RKO (cell line): ENCODE measurements at places on chromosomes 1 and 21.
A peak's percentile ranks its signal among the peaks of the same experiment; 100 is the strongest.

DNA sequence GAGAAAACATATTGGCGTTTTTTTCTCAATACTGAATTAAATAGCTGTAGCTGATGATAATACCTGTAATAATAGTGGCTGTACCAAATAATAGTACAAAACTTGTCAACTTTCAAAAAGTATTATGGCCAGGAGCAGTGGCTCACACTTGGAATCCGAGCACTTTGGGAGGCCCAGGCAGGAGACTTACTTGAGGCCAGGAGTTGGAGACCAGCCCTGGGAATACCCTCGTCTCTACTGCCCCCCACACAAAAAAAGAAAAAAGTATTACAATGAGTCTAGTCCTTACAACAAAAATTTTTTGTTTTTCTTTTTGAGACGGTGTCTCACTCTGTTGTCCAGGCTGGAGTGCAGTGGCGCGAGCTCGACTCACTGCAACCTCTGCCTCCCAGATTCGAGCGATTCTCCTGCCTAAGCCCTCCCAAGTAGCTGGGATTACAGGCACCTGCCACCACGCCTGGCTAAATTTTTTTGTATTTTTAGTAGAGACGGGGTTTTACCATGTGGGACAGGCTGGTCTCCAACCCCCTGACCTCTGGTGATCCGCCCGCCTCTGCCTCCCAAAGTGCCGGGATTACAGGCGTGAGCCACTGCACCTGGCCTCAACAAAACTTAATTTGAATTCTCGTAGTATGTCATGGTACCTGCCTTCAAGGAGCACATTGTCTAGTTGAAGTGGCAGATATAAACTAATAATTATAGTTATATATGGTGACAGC is 1.4 kb downstream of the RBBP4 start:
- peak; percentile 42 for DNase-seq

DNA sequence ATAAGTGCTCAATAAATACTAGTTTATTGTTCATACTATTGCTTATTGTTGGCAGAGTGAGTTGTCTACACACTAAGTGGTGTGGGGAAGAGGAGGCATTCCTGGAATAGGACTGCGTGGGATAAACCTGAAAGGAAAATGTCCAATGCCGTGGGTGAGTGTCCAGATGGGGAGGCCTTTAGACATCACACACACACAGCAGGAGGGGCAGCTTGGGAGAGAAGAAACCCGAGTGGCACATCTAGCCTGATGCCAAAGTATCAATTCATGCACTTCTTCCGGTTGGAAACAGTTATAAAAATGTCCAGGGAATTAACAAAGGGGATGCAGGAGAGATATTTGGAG is 27.3 kb downstream of the CCN1 start:
- no peak for DNase-seq

GRCh38 chr1:23618586-23619083 is 59.3 kb upstream of the ID3 start:
- no peak for DNase-seq

- no peak for DNase-seq
These were observed 289.7 kb downstream of the TM2D1 start for GRCh38 chr1:61435226-61435625.

GRCh38 chr1:98336472-98337083 is 324.9 kb upstream of the SNX7 start:
- no peak for DNase-seq

- DNase-seq = peak; percentile 77
These were observed 36.8 kb upstream of the RUNX3 start for GRCh38 chr1:24966724-24967346.

- DNase-seq = no peak
These were observed 25.3 kb downstream of the NGF start for GRCh38 chr1:115312742-115313141.

GRCh38 chr1:25647863-25648262 is 31.3 kb downstream of the MAN1C1 start:
- DNase-seq = no peak

DNA sequence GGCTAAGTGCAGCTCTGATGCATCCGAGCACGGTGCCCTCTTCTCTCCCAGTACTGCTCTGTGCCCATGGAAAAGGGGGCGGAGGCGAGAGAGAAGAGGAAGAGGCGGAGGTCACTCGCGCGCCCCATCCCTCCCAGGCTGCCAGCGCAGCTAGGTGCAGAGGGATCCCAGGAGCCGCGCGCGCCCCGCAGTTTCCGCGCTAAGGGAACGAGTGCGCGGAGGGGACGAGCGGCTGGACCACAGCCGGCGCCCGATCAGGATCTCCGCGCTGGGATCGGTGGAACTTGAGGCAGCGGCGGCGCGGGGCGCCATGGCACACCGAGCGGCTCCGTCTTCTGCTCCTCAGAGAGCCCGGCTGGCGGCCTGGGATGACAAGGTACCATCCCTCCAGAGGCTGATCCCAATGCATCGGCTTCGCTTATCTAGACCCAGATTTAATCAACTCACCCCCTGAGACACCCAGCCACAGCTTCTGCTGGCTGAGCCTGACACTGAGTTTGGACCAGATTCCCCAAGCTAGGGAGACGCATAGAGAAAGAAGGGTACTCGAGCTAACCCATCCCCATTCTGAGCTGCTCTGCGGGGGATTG is at the start of gene PTGFR:
TSS of gene PTGFR (plus strand) at position 114 of the 590 bp plus-strand sequence. CDS start 1,770 bp downstream, outside the sequence.
- DNase-seq = no peak

DNA sequence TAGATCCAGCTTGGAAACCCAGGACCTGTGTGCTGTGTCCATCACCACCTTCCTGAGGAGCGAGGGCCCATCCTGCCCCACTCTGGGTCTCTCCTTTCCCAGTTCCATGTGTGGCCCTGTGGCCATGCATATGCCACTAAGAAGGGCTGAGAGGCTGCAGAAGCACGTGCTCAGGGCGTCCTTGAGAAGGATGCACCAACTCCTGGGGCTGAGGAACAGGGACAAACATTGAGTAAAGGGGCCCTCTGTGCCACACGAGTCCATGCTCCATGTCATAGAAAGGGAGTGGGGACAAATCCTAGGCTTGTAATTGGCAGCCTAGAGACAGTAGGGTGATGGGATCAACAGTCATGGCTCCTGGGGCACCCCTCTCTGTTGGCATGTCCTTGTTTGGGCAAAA is 8.4 kb downstream of the ETV3L start:
- no peak for DNase-seq

DNA sequence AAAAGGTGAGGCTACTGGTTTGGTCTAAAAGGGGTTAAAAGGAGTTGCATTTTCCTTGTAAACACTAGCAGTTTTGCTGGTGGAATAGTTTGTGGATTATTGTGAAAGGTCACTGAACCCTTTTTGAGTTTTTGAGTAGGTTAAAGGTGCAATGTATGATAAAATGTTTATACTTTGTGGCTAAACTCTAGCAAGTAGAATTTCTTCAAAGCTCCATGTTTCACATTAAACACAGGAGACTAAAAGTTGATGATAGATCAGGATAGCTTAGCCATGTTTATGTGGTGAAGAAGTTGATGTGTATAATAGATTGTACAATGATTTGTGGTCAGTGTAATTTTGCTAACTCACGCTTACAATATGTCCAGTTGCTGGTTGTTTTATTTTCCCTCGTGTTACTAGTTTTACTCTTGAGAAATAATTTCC is 13.1 kb downstream of the ZNF326 start:
- no peak for DNase-seq

DNA sequence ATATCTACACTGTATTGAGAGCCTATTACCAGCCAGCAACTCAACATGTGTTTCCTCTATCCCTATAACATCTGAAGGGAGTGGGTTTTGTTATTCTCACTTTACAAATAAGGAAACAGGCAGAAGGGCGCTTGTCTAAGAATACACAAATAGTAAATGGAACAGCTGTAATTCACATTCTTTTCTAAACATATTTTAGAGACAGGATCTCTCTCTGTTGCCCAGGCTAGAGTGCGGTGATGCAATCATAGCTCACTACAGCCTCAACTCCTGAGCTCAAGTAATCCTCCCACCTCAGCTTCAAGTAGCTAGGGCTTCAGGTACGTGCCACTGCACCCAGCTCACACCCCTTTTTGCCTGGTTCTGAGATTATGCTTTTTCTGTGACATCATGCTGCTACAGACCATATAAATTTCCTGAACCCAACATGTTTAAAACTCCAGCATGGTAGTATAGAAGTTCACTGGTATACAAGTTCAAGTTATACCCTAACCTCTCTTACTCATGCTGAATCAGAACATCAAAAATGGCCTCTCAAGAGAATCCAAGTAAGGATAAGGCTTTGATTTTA is 8.6 kb upstream of the TACSTD2 start:
- no peak for DNase-seq

- no peak for DNase-seq
These were observed 21.1 kb downstream of the SNAP47 start for GRCh38 chr1:227756172-227756959.

DNA sequence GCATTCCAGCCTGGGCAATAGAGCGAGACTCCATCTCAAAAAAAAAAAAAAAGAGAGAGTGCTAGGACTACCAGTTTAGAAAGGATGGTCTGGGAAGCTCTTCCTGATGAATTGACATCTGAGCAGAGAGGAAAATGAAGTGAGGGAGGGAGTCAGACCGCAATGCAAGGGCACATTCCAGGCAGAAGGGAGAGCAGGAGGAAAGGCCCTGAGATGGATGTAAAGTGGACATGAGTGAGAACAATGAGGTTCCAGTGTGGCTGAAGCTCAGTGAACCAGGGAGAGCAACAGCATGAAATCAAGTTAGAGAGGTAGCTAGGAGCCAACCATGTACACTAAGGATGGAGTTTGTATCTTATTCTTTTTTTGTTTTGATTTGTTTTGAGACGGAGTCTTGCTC is 55.9 kb upstream of the SPOCD1 start:
- no peak for DNase-seq

DNA sequence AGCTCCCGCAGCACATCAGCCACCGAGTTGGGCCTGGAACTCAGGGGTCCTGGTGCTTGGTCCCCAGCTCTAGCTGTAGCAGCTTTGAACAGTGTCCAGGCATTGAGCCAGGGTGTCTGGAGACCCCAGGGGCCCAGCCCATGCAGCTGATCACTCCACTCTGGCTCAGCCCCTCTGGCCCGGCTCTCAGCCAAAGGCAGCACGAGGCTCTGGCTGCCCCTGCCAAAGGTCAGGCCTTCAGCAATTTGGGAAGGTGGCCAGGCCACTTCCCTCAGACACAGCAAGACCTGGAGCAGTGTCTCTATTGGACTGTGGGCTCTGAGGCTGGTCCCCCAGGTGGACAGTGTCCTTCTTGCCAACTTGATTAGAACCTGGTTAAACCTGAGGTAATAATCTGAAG is 34.4 kb upstream of the RNF19B start:
- no peak for DNase-seq

GRCh38 chr1:43414634-43415223 is 25.0 kb downstream of the SZT2 start:
- peak; percentile 70 for DNase-seq

GRCh38 chr1:109531826-109532364 is 7.8 kb upstream of the GPR61 start:
- DNase-seq = no peak

GRCh38 chr21:15445327-15445726 is 284.5 kb upstream of the USP25 start:
- DNase-seq = no peak
